ENCODE measurements at places on chromosomes 5 and 9.
A peak's percentile ranks its signal among the peaks of the same experiment; 100 is the strongest.

DNA sequence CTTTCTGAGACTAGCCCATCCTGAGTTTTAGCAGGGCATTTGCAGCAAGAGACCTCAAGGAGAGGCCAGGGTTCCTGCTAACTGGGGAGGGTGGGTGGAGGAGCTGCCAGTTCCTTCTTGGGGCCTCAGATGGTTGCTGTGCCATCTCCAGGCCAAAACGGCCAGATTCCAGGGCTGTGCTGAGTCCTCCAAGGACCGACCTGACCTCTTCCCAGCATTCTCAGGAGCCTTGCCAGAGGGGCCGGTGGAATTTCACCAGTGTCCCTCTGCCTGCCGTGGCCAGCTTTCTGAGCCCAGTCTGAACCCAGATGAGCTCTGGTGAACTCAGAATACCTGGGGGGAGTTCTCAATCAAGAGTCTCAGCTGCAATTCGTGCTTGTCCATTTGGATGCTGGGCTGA, 54.3 kb downstream of the TSTD2 start:
- H3K36me3 ChIP-seq, result peaks cover 6% of the 10 kb centered on the region
- no peak for DNase-seq
- no peaks in the 10 kb centered on the region for H3K27me3 ChIP-seq
- no peak overlapping the region for H3K27ac ChIP-seq

DNA sequence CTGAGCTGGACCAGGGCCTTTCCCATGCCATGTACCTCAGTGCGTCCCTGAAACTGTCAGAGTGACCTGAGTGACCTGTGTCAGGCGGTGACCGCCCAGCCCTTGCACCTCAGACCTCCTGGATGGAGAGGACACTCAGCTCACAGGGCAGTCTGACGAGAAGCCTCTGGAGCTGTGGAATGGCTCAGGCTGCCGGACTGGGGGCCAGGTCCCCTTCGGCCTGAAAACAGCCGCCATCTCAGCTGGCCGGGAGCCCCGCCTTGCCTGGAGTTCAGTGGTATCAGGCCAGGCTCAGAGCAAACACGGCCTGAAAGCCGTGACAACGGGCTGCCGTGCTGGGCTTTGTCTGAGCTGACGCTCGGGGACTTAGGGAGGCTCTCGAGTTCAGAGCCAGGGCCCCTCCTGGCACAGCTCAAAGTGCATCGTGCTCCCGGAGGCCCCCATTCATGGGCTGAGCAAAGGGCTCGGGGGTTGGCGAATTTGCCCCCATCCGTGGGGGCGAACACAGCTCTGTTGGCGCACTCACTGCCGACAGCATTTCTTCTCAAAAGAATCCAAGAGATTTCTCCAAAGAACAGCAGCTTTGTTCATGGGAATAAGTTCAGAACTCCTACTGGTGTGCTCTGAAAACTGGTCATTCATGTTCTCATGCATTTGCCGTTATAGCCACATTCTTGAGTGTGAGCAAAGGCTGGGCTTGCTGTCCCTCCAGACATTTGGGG, 8.4 kb upstream of the SLC9A3 start:
- H3K4me1 ChIP-seq, result peaks cover 5% of the 10 kb centered on the region
- H3K27me3 ChIP-seq, result no peaks in the 10 kb centered on the region
- no peaks in the 10 kb centered on the region for H3K36me3 ChIP-seq

GRCh38 chr5:136722086-136722485, 356.7 kb upstream of the TRPC7 start:
- DNase-seq, result no peak
- no peaks in the 10 kb centered on the region for H3K4me1 ChIP-seq
- H3K4me3 ChIP-seq, result no peak overlapping the region
- no peaks in the 10 kb centered on the region for H3K36me3 ChIP-seq
- H3K27me3 ChIP-seq, result no peaks in the 10 kb centered on the region

DNA sequence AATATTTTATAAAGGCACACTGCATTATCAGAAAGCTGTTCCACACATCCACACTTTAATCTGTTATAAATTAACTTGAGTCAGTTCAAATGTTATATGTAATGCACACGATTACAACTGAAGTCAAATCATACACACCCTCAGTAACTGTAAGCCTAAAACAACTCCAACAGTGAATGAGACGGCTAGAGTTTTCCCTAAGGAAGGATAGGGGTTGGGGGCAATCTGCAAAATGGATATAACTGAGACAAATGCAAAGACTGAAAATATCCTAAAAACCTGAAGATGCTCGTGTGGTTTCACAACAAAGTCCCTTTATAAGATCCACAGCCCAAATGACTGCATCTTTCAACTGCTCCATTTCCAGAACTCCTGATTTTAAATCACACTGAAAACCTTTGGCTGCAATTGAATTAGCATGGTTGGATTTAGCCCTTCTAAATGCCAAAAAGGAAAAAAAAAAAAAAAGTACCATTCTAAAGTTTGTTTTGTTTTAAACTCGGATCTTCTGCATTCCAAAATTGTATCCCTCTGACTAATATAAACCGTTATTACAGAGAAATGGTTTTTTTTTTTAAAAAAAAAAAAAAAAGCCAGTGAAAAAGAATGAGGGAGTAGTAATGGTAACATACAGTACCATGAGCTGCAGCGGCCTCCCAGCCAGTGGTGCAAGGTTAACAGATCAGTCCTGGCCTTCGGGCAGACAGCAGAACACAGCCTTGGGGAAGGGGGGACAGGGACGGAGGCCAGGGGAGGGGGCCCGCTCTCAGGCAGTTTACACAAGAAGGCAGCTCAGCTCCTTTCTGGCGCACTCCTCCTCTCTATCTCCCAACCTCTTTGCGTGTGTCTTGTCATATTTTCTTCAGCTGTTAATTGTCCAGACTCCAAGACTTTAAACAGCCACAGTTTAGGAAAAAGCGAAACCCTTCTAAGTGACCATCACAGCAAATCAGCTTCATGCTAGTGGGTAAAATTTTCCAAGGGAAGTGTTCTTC, 166.1 kb downstream of the BNC2 start:
- H3K27me3 ChIP-seq, result no peaks in the 10 kb centered on the region
- peak overlapping the region; percentile 94 for H3K27ac ChIP-seq
- peak; percentile 24 for DNase-seq

- H3K27ac ChIP-seq, result no peak overlapping the region
- H3K27me3 ChIP-seq, result no peaks in the 10 kb centered on the region
- no peak for DNase-seq
- no peaks in the 10 kb centered on the region for H3K36me3 ChIP-seq
- peaks cover 36% of the 10 kb centered on the region for H3K4me1 ChIP-seq
These were observed 408.0 kb downstream of the EBF1 start for GRCh38 chr5:158691631-158692255.

- H3K4me1 ChIP-seq, result peaks cover 3% of the 10 kb centered on the region
- no peak for DNase-seq
- H3K27ac ChIP-seq, result peak overlapping the region; percentile 17
- H3K36me3 ChIP-seq, result no peaks in the 10 kb centered on the region
- no peaks in the 10 kb centered on the region for H3K27me3 ChIP-seq
These were observed 3.6 kb upstream of the CARD19 start for GRCh38 chr9:93092251-93092991.

GRCh38 chr9:104980039-104980654, 52.2 kb upstream of the ABCA1 start:
- no peaks in the 10 kb centered on the region for H3K4me1 ChIP-seq
- no peak for DNase-seq
- no peak overlapping the region for H3K4me3 ChIP-seq
- H3K36me3 ChIP-seq, result no peaks in the 10 kb centered on the region
- H3K27me3 ChIP-seq, result no peaks in the 10 kb centered on the region

GRCh38 chr5:95730730-95731570, at the start of gene RHOBTB3:
Gene RHOBTB3 (plus strand): TSS chr5:95731336. CDS start chr5:95731683, 347 bp downstream.
- peaks cover 59% of the 10 kb centered on the region for H3K4me1 ChIP-seq
- H3K27me3 ChIP-seq, result no peaks in the 10 kb centered on the region
- H3K36me3 ChIP-seq, result no peaks in the 10 kb centered on the region
- peak within 1 kb of the TSS; percentile 76 for H3K27ac ChIP-seq
- peak; percentile 61 for DNase-seq

- no peak overlapping the region for H3K27ac ChIP-seq
- no peaks in the 10 kb centered on the region for H3K36me3 ChIP-seq
- H3K4me3 ChIP-seq, result no peak overlapping the region
- no peaks in the 10 kb centered on the region for H3K27me3 ChIP-seq
- DNase-seq, result no peak
- no peaks in the 10 kb centered on the region for H3K4me1 ChIP-seq
These were observed 152.2 kb downstream of the NR2F1-AS1 start for GRCh38 chr5:93428868-93429267.

- no peaks in the 10 kb centered on the region for H3K4me1 ChIP-seq
- no peaks in the 10 kb centered on the region for H3K36me3 ChIP-seq
- no peaks in the 10 kb centered on the region for H3K27me3 ChIP-seq
- H3K4me3 ChIP-seq, result no peak overlapping the region
These were observed 179.1 kb upstream of the PRLR start for GRCh38 chr5:35409361-35409760.

DNA sequence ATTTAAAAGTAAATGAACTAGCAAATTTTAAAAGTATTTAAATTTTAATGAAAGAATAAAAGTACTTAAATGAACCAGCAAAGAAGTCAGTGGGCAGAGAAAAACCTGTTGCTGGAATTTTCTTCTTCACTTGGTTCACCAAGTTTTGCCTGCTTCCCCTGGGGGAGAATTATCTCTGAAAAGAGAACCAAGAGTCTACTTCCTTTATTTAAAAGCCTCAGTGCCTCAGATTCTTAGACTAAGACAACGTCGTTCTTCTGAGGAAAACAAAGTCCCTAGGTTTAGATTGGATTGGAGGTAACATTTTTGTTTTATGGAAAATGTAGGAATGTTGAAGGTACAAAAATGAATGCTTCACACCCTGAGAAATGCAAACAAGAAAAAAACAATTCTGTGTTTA, 7.4 kb upstream of the KLF4 start:
- H3K4me3 ChIP-seq, result no peak overlapping the region
- no peaks in the 10 kb centered on the region for H3K36me3 ChIP-seq
- H3K4me1 ChIP-seq, result no peaks in the 10 kb centered on the region
- no peaks in the 10 kb centered on the region for H3K27me3 ChIP-seq

DNA sequence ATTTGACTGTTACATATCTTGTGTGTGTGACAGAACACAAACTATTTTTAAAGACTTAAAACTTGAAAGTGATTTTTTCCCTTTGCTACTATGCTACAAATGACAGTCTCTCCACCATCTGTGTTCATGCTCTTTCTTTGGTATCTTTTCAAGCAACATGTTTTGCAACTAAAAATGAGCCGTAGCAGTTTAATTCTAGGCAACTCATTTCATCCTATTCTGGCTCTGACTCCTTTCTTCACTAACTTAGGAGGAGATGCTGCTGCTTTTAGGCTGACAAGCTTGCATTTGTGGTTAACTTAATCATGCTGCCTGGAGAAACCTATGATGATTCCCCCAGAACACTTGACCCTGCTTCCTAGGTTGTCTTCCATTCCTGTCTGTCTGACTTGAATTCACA, 100.6 kb downstream of the HACD4 start:
- no peak overlapping the region for H3K27ac ChIP-seq
- DNase-seq, result no peak
- H3K4me3 ChIP-seq, result no peak overlapping the region

DNA sequence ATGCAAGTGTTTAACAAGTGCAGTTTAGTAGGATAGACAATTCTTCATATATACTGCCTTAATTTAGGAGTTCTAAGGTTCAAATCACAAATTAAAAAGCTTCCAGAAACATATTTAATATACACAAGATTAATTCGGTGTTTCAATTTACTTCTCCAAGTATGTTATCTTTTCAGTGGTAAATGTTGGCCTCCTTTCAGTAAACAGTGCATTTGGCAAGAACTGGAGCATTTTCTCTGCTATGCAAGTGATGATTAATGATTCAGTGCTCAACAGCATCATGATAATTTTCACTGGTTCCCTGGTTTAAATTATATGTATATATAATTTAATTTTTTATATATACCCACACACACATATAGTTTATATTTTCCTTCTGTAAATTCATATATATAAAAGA, 541.7 kb downstream of the EFNA5 start:
- H3K27me3 ChIP-seq, result no peaks in the 10 kb centered on the region
- H3K4me1 ChIP-seq, result peaks cover 9% of the 10 kb centered on the region
- H3K36me3 ChIP-seq, result no peaks in the 10 kb centered on the region
- DNase-seq, result no peak

GRCh38 chr5:174793684-174794328, 69.4 kb downstream of the MSX2 start:
- no peak overlapping the region for H3K4me3 ChIP-seq
- no peak for DNase-seq
- no peak overlapping the region for H3K27ac ChIP-seq

DNA sequence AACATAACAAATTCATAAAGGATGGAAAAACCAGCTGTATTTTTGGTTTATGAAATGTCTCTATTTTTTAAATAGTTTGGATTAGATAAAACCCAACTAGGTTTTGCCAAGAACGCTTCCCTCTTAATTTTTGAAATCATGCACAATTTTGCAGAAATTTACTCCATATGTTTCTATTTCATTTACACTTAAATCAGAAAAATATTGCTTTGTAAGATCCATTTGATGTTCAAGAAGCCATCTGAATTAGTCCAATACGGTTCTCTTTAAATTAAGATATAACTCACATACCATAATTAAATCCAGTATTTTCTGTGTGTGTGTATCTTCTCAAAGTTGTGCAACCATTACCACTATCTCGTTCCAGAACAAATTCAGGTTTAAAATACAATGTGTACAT, 78.6 kb upstream of the FBXL7 start:
- H3K36me3 ChIP-seq, result no peaks in the 10 kb centered on the region
- H3K27me3 ChIP-seq, result no peaks in the 10 kb centered on the region
- no peaks in the 10 kb centered on the region for H3K4me1 ChIP-seq
- DNase-seq, result no peak
- H3K4me3 ChIP-seq, result no peak overlapping the region
- H3K27ac ChIP-seq, result no peak overlapping the region

DNA sequence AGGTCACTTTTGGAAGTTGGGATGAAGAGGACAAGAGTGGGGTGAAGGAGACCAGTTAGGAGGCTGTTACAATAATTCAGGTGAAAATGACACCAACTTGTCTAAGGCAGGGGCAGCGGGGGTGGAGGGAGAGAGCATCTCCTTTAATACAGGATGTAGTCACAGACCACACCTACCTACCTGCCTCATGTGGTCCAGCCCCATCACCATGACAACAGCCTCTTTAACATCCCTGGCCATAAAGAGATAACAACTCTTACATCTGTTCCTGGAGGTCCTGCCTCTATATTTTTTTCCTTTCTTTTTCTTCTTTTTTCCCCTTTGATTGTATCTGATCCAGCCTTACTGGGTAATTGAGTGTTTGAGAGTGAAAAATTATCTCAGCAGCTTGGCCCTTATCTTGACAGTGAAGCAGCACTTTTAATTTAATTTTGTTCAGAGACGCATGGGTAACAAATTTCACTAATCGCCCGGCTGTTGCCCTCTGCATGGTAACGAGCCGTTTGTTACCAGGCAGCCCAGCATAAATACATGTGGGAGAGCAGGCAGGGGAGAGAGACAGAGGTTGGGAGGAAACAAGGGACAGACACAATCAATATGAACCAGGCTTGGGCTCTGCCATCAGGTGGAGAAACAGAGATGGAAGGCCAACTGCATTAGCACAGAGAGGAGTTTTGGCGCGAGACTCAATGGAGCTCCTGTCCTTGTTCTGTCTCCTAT, 338.1 kb downstream of the ASTN2 start:
- no peaks in the 10 kb centered on the region for H3K36me3 ChIP-seq
- no peaks in the 10 kb centered on the region for H3K4me1 ChIP-seq
- no peaks in the 10 kb centered on the region for H3K27me3 ChIP-seq

All from thoracic aorta (tissue), 2 donors.